ENCODE measurements at places on chromosomes 1 and 21.

DNA sequence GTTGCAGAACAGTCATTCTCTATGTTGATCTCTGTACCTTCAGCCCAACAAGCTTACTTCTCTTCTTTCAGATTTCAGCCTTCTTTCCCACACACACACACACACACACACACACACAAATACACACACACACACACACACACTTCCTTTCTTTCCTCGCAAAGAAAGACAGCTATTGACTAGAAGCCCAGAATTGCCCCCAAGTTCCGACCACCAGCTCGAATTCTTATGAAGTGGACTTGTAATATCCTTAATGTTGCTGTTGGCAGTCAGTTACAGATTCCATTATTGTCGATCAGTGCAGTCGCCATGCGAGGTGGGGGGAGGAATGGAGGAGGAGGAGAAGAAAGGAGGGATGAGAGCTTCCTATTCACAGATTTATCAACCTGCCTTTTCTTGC is 125.5 kb downstream of the CLEC20A start:
- no peak for DNase-seq

GRCh38 chr1:2533365-2533764 is 3.3 kb upstream of the HES5 start:
- DNase-seq = no peak

DNA sequence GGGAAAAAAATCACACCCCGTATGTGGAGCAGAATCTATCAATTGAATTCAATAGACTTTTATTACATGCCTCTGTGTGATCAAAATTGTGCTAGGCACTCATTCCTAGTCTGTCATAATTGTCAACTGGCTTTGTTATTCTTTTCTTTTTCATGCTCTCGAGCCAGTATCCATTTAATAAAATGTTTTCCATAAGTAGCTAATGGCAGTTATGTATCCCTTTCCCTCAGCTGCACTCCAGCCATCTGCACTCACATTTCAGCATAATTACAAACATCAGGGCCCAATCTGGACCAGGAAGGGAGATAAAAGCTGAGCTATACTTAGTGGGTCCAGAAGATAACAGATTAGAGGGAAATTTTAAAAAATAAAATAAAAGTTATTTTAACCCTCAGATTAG is 15.9 kb downstream of the RGS5 start:
- no peak for DNase-seq

DNA sequence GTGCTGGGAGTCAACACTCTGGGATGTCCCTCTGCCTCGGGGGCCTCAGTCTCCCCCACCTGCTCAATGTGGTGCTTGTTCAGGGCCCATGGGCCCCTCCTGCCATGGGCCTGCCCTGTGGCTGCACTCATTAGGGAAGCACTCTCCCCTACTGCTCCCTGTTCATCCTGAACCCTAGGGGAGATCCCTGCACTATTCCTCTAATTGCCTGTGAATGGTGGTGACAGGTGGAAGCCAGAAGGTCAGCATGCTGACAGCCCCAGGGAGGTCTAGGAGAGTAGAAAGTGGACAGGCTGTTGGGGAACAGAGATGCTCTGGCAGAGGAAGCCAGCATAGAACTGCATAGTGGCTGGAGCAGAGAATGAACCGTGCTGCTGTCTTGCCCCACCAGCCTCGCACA is 217.6 kb downstream of the TRABD2B start:
- no peak for DNase-seq

DNA sequence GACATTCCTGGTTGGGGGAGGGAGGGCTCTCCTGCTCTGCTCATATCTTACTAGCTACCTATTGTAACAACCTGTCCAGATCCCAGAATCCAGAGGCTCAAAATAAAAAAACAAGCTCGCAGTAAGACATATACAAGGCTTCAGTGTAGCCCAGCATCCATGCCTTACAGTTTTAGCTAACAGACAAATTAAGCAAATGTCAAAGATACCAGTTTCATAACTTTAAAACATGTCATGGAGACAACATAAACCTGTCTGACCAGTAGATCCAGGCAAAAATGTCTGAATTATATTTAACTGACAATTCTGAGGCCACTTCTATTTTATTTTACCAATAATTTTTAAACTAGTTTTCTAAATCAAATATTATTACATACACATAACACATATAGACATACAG is 167.7 kb upstream of the TNR start:
- no peak for DNase-seq

- no peak for DNase-seq
Measured at GRCh38 chr1:240831191-240831631, 219.3 kb upstream of the GREM2 start.

GRCh38 chr1:98102345-98103030 is 181.7 kb upstream of the DPYD start:
- DNase-seq = no peak

DNA sequence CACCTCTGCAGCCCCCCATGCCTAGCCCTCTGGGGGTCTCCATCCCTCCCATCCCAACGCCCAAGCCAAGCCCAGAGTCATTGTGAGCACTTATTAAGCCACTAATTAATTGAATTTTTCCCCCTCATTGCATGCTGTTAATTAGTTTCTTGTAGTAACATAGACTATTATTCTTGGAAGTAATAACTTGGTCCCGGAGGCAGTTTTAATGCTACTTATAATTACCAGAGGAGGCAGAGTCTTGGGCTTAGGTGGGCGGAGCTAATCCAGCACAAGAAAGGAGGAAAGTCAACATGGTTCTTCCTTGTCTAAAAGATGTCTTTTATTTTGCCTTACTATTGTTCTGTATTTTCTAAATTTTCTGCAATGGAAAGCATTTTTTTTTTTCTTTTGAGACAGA is 27.7 kb downstream of the FBXO2 start:
- no peak for DNase-seq

DNA sequence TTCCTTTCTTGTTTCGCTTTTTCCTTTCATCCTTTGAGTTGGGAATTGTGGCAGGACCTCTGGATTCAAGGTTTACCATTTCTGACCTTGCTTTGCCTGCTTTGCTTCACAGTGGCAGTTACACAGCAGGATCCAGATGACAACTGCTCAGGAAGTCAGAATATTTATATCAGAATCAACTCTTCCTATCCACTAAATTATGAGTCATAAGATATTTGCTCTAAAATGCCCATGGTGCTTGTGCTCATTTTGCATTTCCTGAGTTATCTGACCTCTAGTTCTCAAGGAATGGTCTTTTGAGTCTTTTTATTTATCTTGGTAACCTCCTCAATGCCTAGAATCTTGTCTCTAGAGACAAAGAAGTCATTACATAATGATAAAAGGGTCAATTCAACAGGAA is 290.8 kb downstream of the LRRC7 start:
- no peak for DNase-seq

DNA sequence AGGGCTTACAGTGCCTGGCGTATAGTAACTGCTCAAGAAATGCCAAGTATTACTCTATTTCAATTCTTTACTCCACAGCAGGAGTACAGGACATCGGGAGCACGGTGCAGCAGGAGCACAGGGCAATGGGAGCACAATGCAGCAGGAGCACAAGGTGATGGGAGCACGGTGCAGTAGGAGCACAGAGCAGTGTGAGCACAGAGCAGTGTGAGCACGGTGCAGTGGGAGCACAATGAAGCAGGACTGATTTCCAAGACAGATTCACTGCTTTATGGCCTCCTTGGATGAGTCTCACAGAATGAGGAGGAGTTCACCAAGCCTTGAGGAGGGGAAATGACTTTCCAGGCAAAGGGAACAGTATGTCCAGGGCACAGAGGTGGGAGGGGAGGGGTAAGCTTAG is 5.0 kb upstream of the PAQR7 start:
- no peak for DNase-seq

DNA sequence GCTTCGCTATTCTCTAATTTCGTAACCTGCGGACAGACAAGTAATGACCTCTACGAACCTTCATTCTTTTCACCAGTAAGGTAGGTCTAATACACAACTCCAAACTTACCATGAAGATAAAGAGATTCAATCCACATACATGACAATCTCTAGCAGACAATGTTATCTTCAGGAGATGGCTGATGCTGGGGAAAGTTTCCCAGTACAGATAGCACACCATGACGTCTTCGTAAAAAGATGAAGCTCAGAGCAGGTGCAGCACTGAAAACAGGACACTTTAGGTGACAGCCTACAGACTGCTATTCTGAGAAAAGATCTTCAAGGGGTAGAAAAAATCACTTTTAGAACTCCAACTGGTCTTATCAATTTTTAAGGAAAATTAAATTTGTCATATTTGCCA is 41.3 kb downstream of the ZNF281 start:
- DNase-seq = no peak

GRCh38 chr1:12276225-12276624 is 46.4 kb downstream of the VPS13D start:
- DNase-seq = peak; percentile 8

- no peak for DNase-seq
Measured at GRCh38 chr1:18045203-18045602, 62.4 kb upstream of the IGSF21 start.

DNA sequence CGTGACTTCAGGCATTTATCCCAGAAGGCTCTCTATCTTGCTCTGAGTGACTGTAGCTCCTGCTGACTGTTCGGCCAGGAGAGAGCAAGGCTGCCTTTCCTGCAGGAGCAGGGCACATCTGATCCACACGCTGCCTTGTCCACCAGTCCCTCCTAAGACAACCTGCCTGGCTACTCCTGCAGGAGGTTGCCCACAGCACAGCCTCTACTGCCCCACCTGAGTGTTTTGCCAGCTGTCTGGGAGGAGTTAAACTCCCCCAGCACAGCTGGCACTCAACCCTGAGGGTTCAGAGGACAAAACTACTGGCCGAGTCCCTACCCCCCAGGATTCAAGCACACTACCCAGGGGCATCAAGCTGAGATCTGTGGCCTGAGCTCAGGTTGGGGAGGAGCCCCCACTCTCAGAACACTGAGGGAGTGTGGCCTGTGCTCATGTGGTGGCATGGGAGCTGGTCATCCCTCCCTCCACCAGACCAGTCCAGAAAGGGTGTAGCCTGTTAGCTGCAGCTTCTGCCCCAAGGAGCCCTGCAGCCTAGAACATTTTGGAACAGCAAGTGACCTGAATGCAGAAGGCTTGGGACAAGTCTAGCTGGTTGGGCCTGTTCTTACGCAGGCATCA is 237.3 kb downstream of the SLC44A5 start:
- no peak for DNase-seq

DNA sequence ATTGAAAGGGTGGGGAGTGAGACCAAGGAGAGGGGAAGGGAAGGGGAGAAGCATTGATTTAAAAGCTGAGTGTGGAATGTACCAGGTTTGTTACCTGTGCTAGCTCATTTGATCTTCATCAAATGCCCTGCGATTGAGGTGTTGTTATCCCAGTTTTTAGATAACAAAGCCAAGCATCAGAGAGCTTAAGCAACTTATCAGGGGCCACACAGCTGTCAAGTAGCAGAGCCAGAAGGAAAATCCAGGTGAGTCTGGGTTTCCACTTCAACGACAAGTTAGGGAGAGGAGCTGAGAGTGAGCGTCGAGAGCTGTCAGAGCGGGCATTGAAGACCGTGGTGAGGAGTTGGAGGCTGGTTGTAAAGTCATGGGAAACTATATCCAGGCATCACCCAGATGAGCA is 146.9 kb upstream of the IRF2BP2 start:
- no peak for DNase-seq

GRCh38 chr1:234570329-234571120 is 39.5 kb downstream of the IRF2BP2 start:
- DNase-seq = no peak

- DNase-seq = no peak
Measured at GRCh38 chr1:228748029-228748428, 12.8 kb downstream of the RHOU start.

GRCh38 chr1:235495551-235495950 is 8.7 kb downstream of the B3GALNT2 start:
- DNase-seq = no peak

DNA sequence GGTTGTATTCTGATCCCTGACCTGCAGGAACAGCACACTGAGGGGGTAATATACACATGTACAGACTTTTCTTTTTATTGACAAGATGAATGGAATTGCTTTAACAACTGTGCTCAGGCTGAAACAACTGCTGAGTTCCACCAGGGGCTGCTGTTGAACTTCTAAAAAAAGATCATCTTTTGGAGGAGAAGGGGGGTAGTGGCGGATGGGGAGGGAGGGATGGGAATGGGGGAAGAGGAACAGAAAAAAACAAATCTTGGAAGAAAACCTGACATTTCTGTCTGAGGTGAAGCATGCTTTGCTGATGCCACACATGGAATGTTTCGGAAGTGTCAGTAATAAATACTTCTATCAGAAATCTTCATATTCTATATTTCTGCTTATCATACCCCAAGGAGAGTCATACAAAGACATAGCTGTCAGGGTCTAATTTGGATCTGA is 75.0 kb downstream of the RWDD3 start:
- DNase-seq = no peak

- no peak for DNase-seq
Measured at GRCh38 chr21:37079211-37079824, 6.3 kb downstream of the TTC3 start.

- DNase-seq = no peak
Measured at GRCh38 chr1:202268817-202269216, 72.9 kb downstream of the UBE2T start.

DNA sequence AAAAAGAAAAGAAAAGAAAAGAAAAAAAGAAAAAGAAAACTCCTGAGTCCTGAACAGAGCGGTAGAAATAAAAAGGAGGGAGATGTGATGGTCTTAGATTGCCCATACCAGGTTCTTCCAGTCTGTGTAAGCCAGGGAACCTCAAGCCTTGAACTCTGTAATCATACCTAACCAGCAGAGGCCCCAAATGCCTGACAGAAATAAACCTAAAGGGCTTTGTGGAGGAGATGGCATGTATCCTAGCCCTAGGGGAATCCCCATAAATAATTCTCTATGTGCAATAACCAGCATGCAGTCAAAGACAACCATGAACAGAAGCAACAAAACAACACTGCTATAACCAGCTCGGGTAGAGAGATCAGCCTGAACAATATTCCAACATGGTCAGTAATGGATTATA is 40.4 kb downstream of the USP48 start:
- no peak for DNase-seq

DNA sequence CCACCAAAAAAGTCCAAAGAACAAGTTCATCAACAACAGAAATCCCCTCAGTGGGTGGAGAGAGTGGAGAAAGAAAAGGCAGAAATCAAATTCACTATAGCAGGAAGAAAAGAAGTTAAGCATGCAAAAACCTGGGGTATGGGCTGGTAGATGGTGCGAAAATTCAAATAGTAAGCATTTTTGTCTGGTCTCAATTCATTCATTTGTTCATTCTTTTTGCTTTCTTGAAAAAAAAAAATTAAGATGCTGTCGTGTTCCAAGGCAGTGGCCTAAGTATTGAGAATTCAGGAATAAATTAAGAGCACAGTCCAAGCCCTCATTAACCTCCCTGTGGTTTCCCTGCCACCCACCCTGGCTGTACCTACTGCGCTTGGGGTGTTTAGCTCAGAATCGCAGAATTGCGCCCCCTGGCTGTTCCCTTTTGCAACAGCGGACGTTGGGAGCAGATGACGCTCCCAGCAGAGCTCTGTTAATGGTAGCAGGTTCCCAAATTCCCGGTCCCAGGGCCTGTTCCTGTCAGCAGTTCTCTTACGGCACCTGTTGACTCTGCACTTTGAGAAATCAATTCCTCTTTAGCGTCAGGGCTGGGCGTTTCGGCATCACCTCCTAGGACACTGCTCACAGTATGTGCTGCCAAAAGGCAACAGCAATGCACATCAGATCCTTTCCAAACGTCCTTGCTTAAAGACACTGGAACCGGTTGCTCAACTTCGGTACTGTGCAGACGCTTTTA is 34.0 kb upstream of the SSX2IP start:
- peak; percentile 57 for DNase-seq

- DNase-seq = no peak
Measured at GRCh38 chr1:39885516-39885915, 2.2 kb upstream of the TRIT1 start.

GRCh38 chr1:18020021-18020817 is 87.4 kb upstream of the IGSF21 start:
- no peak for DNase-seq
